ENCODE measurements at places on chromosomes 3 and 15. TPM values are rescaled to one million over a fixed set of nuclear protein-coding genes. Genes with fewer than 3 reads are reported as not detected.

The ILDR1 gene
- total RNA-seq: 5.6 TPM

The SUSD5 gene
- total RNA-seq: not detected

The GOLGA8O gene
- total RNA-seq: 0.47 TPM

The LRTM1 gene
- total RNA-seq: not detected

The MESP2 gene
- total RNA-seq: 1.3 TPM

The PTX3 gene
- 27.3 TPM for total RNA-seq

The SLITRK3 gene
- total RNA-seq: not detected

The SPTBN5 gene
- 0.98 TPM for total RNA-seq

The ZSCAN2 gene
- 18.3 TPM for total RNA-seq

The GOLGA6L9 gene
- total RNA-seq: 8.1 TPM

The GOLGA6B gene
- total RNA-seq: 0.11 TPM

The CCDC9B gene
- 56.1 TPM for total RNA-seq

The ICE2 gene
- 14.8 TPM for total RNA-seq

The FMN1 gene
- 2.9 TPM for total RNA-seq

The BFSP2 gene
- not detected for total RNA-seq

The ZNF662 gene
- total RNA-seq: 0.04 TPM

Measured in PC-3 (cell line).